ENCODE measurements at places on chromosomes 5 and 9.

- DNase-seq = no peak
Observed at GRCh38 chr9:107308461-107308860, 25.4 kb downstream of the RAD23B start.

GRCh38 chr5:173202266-173202875 is 32.6 kb downstream of the NKX2-5 start:
- no peak for DNase-seq

DNA sequence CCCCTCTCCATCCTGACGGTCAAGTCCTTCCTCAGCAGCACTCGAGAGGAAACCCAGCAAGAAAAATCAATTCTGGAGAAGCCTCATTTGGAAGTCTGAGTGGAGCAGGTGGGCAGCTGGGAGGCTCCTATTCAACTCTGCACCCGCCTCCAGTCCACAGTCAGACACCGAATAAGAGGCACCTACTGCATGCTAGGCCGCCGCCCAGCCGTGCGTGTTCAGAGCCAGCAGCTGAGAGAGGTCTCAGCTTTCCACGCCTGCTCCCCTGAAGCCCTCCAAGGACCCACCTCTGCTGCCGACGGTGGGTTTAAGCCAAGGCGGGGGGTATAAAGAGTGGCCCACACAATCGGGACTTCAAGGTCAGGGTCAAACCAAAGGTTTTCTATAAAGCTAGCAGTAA is 41.9 kb downstream of the VAV2 start:
- no peak for DNase-seq

DNA sequence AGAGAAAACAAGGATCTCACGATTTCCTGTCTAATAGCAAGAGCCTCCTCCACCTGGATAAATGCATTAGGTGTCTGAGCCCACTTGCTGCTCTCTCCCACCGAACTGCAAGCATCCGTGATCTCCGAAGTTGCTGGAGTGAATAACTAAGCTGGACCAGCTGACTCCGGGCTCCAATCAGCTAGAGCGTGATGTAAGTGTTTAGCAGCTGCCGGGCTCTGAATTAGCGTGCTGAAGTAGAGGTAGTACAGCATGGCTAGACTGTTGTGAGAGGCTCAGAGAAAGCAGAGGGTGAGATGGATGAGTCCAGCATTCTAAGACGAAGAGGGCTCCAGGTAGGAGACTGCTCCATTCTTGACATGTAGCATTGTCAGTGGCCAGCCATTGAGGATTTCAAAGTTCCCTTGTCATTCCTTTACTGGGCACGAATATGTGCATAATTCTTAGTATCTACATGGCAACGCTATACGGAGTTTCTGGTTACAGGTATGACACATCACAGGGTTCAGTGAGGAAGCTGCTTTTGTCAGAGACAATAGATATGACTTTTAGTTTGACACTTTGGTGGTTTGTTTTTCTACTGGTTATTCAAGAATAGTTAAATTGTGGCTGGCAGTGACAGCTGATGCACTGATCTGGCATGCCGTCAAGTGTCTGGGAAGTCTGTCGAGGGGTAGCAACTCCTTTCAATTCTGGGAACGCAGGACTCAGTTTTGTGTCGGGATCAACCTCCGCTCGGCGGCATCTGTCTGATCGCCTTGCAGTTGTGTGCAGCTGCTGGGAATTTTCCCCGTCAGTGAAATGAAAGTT is 232.6 kb downstream of the MAST4 start:
- DNase-seq = peak; percentile 84

- no peak for DNase-seq
Observed at GRCh38 chr9:87713278-87713987, 12.5 kb upstream of the CTSL start.

DNA sequence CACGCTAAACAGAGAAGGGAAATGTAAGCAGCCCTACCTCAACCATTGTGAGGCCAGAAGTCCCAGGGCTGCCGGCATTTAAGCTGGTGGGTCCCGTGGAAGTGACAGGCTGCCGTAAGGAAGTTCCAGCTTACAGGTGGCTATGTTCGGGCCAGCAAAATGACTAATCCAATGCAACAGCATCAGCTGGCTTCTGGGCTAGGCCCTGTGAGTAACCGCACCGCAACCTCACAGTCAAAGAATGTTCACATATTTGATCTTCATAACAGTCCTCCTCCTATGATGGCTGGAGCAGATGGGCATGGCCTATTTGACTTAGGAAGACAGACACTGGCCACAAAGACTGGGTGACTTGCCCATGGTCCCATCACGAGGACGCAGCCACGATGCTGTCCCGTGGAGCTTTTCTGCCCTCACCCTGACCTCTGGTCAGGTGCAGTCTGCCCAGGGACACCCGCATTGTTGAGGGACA is 88.2 kb downstream of the LIFR start:
- no peak for DNase-seq

DNA sequence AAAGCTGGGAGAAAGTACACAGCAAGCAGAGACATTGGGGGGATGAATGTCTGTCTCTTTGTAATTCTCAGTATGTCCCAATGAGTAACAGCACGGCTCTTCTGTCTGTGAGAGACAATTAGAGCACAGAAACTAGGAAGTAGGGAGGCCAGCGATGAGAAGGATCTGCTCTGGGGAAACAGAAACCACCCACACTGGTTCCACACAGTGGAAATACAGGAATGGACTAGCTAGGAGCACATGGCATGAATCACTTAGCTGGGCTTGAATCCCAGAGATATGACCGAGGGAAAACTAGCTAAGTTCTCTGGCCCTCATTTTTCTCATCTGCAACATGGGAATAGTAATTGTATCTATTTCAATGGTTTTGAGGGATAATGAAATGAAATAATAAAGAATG is 895.9 kb downstream of the TLE4 start:
- no peak for DNase-seq

DNA sequence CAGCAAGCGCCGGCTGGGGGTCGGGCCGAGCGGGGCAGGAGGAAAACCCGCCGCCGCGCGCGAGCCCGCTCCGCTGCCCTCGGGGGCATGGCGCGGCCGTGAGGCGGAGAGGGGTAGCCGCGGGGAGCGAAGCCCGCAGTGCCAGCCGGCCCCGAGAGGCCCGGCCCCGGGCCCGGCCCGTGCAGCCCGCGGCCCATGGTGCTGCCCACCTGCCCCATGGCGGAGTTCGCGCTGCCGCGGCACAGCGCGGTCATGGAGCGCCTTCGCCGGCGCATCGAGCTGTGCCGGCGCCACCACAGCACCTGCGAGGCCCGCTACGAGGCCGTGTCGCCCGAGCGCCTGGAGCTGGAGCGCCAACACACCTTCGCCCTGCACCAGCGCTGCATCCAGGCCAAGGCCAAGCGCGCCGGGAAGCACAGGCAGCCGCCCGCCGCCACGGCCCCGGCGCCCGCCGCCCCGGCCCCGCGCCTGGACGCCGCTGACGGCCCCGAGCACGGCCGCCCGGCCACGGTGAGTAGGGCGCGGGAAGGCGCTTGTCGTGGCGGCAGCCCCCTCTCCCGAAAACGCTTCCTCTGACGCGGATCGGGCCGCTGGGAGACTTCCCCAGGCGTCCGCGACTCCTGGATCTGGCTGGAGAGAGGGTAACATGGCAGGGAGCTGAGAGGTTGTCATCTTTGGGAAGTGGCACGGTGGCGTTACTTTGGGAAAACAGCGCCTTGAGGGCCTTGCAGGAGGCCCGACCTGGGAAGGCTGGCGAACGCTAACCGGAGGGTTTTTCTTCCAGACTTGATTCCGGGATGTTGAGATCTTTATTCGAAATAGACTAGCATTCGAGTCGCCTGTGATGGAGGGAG is 523 bp downstream of the MAML1 start:
- peak; percentile 49 for DNase-seq

DNA sequence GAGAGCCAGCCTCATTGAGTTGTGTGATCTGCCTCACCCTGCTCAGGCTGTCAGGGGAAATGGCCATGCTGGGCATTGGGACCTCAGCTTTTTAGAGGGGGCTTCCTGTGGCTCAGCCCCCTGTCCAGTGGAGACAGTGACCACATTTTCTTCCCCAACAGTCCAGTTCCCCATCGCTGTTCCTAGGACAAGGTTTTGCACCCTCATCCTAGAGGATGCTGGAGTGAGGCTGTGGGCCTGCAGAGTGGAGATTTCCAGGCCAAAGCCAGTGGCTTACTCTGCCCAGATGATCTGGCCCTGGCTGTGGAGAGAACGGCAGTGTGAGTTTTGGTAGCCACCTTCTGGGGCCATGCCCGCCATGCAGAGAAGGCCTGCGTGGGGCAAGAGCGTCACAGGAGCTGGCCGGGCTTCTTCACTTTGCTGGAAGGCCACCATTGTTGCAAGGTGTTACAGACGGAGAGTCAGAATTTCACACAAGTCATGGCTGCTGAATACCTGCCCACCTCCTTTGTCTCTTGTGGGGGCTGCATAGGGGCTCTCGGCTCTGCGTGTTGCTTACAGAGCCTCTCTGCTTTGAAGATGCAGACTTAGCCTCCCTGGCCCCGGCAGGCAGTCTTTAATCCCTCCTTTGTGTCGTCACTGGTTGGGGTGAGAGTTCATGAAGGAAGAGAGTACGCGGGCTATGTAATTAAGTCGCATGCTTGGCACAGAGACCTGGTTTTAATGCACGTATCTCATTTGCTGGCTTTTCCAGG is 35.2 kb upstream of the PITX1 start:
- DNase-seq = no peak

- DNase-seq = no peak
Observed at GRCh38 chr9:18935541-18935940, 97.5 kb downstream of the SAXO1 start.

DNA sequence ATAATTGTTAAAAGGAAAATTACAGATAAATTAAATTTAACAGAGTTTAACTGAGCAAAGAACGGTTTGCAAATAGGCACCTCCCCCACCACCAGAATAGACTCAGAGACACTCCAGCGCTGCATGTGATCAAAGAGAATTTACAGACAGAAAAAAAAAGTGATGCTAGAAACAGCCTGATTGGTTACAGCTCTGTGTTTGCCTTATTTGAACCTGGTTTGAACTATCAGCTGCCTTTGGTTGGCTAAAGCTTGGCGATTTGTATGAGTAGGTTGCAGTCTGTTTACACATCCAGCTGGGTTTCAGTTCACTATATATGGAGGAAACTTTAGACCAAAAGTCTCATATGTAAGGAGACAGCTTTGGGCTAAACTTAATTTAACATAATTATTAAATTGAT is 249.1 kb downstream of the ENC1 start:
- DNase-seq = no peak

DNA sequence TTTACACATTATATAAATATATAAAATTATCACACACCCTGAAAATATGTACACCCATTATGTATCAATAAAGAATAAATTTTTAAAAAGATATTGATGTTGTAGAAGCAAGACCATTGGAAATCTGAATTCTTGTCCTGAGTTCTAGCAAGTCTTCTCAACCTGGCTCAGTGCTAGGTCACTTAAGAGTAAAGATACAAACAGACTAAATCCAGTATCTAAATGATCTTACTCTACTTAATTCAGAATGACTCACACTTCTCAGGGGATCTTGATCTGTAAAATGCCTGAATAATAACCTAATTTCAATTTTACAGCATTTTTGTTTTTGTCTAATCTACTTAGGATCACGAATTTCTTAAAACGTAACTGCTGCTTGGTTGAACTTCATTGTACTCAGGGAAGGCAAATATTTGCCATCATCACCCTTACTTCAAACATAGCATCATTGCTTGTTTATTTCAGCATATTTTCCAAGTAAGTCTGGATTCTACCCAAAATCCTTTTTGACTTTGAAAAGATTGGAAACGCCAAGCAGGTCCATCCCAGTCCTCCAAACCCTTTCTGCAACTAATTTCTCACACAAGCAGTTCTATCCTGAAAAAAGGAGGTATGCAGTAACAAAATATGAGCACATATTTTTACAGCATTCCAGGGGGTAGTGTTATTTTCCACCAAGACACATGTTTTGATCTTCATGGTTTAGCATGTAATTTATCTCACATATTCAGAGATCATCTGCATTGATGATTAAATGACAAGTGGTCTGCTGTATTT is 582.6 kb downstream of the PSAT1 start:
- no peak for DNase-seq

DNA sequence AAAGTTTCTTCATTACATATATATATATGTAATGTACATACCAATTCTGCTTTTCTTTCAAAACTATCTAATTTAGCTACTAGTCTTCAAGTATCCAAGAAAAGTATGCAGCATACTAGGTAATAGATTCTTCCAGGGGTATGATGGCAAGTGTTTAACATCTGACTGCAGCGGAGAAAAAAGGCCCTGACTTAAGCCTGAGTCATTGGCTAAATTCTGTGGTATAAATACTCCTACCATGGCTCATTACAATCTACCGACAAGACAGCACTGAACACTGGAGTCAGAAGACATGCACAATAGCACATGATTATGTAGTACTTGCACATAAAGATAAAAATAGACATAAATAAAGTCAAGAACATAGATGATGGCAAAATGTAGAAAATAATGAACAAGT is 439.9 kb downstream of the BRINP1 start:
- DNase-seq = no peak

GRCh38 chr9:128987805-128988204 is 40.3 kb downstream of the NUP188 start:
- DNase-seq = no peak

- DNase-seq = no peak
Observed at GRCh38 chr5:170941788-170942187, 80.0 kb downstream of the RANBP17 start.

- no peak for DNase-seq
Observed at GRCh38 chr9:26262421-26263107, 584.3 kb upstream of the TUSC1 start.

DNA sequence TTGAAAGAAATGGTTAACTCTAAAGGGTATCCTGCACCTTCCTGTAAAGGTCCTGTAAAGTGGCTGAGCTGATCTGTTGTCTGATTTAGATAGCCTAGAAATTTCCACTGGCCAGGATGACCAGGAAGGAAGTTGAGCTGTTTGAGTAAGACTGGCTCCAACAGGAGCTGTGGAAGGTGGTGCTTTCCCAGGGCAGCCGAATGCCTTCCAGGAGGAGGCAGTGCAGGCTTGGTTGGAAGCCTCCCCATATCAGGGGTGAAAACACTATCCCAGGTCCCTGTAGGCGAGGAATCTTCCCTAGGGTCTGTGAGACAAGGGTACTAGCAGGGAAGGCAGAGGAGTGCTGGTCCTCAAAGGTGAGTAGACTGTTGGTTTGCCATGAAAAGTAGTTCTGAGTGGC is 98.4 kb downstream of the LIX1 start:
- no peak for DNase-seq

GRCh38 chr5:9626955-9627354 is 3.2 kb downstream of the TAS2R1 start:
- DNase-seq = no peak

DNA sequence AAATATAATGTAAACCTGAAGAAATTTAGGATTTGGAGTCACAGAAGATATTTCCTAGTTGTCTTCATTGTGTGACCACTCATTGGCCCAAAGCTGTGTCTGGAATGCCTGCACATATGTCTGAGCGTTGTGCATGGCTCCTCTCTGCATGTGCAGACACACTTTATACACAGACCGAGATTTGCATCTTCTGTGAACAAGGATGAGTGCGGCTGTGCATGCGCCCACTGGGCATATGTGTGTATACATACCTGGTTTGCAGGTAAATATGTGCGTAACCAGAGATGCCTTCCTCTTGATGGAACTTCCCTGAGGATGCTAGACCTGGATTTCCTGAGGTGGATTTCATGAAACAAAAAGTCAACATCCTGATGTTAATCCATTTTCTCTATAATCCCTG is 19.1 kb downstream of the PHF2 start:
- DNase-seq = peak; percentile 5

GRCh38 chr5:169174923-169175322 is 126.0 kb downstream of the SLIT3 start:
- no peak for DNase-seq

- DNase-seq = no peak
Observed at GRCh38 chr5:162811071-162811470, 626.3 kb upstream of the CCNG1 start.

Data from activated CD8-positive, alpha-beta T cell treated with anti-CD3 and anti-CD28 coated beads, Interleukin-2, amount 10 ng/mL, durations not matched to agents 7 days and 5 days (primary cell).